ENCODE measurements at places on chromosomes 13 and 19. TPM values are rescaled to one million over a fixed set of nuclear protein-coding genes. Genes with fewer than 3 reads are reported as not detected.

- no peak for DNase-seq
These were observed 12.4 kb upstream of the GRWD1 start for GRCh38 chr19:48433337-48433736.

DNA sequence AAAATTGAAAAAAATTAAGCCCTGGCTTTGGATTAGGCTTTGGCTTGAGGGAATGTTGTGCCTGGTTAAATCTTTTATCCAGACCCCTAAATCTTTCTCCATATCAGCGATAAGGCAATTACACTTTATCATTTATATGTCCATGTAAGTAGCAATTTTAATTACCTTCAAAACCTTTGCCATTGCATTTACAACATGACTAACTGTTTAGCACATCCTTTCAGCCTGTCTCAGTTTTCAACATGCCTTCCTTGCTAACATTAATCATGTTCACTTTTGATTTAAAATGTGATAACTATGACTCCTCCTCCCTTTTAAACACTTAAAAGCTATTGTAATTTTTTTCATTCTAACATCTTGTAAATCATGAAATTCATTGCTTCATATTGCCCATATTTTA lies 583.7 kb downstream of the SLITRK1 start:
- DNase-seq, result no peak

GRCh38 chr13:63880705-63881104 lies 2465.1 kb upstream of the PCDH20 start:
- no peak for DNase-seq

DNA sequence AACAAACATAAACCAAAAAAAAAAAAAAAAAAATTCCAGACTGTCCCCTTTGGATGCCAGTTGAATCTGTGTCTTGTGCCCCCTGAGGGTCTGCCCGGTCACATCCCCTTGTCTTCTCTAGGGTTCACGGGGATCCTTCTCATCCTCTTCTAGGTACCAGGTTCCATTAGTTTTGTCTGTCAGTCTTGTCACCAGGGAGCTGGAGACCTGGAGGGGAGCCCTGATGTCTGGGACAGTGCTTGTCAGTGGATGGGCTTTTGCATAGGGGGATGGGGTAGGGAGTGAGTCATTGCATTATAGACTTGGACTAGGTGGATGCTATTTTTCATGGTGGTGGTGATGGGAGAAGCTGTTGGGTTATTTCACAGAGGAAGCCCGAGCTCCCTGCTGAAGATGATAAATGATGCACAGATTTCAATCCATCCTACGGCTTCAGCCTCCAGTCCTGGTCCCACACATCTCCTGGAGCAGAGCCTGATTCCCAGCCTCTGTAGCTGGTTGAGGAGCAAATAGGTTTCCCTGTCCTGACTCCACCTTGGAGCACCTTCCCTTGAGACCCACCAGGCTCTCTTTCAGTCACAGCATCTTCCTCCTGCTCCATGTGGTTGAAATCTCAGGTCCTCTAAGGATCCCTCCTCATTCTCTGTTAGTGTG lies 26.0 kb downstream of the WTIP start:
- DNase-seq, result no peak

GRCh38 chr13:112113851-112114250 lies 46.9 kb downstream of the SOX1 start:
- DNase-seq, result no peak

DNA sequence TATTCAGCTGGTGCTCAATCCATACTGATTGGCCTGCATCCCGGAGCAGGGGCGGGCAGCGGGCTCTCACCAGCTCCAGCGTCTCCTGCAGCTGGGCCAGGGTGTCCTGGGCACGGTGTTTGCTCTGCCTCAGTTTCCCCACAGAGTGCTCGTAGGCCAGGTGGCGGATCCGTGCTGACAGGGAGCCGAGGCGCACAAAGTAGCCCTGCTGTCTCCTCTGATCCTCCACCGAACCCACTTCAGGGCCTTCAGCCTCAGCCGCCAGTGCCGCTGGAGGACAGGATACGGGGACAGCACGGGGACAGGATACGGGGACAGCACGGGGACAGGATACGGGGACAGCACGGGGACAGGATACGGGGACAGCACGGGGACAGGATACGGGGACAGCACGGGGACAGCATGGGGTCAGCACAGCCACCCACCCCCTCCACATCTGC lies 7.3 kb upstream of the PLIN4 start:
- DNase-seq, result no peak

DNA sequence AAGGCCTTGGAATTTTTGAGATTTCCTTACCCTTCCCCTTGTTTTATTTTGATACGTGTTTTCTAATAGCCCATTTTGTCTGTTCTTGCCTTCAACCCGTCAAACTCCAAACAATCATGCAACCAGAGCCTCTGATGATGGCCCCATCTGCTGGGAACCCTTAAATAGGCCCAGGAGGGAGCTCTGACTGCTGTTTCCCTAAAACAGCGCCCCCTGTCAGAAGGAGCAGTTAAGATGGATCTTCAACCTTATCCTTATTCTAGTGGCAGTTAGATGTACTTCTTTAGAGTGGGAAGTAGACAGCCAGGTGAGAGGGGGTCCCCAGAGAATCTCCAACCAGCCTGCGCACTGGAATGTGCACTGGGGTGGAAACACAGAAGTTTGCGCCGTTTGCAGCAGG lies 1031.0 kb upstream of the PCDH9 start:
- no peak for DNase-seq

GRCh38 chr19:32971012-32971595 lies 654 bp downstream of the CEP89 start:
- no peak for DNase-seq

FAM124A gene
- not detected for total RNA-seq

RPL18A gene
- 4,260 TPM for total RNA-seq

DNA sequence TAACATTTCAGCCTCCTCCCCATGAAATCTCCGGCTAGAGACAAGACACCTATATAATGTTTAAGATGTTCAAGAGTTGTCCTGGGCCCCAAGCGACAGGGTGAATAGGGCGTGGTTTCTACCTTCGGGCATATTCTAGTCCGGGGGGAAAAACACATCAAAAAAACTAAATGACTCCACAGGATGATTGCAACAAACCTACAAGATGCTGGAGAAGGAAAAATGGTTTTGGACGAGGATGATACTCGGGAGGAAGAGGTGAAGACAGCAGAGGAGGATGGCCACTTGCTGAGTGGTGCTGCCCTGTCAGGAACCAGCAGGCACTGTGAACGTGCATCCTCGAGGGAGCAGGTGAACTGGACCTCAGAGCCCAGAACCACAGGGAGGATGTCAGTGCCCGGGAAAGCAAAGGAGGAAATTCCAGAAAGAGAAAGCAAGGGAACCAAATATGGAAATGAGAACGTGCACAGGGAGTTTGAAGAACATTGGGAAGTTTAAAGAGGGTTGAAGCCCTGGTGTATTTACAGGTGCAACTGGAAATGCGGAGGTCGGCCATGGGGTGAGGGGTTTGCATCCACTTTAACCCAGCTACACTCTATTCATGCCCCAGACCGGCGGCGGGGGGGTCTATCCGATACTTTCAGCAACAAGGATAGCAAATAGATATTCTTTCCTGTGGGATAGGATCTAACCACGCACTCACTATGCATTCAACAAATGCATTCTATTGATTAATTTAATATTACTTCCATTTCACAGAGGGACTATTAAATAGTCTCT lies 50.6 kb downstream of the COL4A1 start:
- no peak for DNase-seq

ZNF682 gene
- total RNA-seq, result 12.5 TPM

DNA sequence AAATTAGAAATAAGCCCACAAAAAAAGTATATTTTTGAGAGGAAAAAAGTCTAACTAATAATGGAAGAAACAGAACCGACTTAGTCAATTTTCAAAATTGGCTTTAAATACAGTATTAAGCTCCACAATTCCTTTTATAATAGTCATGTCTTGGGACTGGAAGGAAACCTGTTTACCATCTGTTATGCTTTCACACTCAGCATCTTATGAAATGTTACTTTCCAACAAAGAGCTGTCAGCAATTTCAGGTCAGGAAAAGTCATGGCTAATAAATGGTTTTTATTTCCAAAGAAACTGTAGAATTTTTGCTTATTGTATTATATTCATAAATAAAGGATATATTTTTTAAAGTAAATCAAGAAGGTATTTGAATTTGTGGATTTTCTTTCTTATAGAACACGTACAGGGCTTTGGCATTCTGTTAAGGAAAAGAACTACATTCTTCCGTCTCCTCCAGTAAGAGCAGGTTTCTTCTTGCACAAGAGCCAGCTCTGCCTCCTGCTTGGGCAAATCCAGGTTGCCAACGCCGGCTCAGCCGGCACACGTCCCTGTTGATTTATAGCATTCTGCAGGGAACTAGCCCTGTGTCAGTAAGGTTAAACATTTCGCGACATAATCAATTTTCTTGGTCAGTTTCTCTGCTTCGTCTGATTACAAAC lies 52.9 kb upstream of the GPR12 start:
- no peak for DNase-seq

CLEC11A gene
- 3.3 TPM for total RNA-seq

DNA sequence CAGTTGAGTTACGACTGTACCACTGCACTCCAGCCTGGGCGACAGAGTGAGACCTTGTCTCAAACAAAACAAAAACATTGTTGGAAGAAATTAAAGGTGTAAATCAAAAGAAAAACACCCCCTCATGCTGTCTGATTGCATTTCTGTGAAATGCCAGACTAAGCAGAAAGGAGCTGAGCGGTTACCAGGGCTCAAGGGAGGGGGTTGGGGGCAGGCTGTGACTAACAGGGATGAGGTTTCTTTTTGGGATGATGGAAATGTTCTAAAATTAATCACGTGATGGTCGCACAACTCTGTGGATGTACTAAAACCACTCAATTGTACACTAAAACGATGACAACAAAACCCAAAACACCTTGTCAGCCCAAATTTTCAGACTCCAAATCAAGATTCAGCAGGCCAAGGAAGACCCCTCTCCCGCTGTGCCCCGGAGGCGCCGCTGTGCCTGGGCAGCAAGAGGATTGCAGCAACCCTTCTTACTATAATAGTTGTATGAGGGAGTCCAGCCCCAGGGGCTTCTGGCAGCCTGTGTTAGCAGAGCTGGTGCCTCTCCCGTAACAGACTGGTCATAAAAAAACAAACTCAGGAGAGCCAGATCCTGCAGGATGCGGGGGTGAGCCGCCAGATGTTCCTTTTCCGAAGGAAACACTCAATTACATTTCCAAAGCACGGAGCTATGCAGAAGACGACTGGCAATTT lies 20.9 kb downstream of the CAPS start:
- no peak for DNase-seq

DNA sequence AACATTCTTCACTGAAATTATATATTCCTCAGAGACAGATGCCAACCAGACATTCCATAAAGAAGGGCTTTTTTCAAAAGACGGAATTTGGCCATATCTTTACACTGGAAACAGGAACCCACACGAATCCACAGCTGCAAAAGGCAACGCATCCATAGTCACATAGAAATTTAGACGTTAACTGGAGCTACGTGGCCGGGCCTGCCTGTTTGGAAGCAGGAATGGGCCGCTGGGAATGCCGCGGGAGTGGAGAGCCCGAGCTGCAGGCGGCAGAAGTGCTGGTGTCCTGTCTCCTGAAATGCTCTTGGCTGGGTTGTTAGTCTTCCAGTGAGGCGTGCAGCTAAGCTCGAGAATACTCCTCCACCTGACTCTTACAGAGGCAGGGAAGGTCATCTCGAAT lies 122.2 kb downstream of the KL start:
- no peak for DNase-seq

DNA sequence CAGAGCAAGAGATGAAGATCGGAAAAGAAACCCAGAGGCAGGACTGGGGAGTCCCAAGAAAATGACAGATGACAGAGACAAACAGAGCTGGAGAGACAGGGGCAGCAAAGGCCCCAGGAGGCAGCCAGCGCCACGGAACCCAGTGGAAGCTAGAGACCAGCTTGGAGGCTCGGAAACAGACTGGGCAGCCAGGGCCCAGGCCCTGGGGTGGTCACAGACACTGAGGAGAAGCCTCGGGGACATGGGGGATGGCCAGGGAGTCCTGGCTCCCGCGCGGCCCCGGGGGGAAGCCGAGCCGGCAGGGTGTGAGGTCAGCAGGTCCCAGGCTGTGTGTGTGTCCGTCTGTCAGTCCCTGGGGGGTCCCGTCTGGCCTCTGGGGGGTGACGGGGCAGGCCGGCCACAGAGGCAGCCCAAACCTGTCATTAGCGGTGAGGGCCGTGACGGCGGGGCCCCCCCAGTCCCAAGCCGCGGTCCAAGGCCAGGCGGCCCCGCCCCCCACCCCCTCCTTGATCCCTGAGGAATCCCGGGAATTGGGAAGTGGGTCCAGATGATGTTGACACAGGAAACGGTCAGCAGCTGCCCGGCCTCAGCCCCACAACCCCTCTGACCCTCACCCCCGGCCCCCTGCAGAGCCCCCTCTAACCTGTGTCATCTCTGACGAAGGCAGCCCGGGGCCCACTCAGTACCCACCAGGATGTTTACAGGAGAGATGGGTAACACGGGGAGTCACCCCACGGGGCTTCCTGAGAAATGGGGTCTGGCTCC lies 2.5 kb upstream of the TMEM190 start:
- DNase-seq, result no peak

- no peak for DNase-seq
These were observed 380.8 kb downstream of the KCNRG start for GRCh38 chr13:50396001-50396400.

DNA sequence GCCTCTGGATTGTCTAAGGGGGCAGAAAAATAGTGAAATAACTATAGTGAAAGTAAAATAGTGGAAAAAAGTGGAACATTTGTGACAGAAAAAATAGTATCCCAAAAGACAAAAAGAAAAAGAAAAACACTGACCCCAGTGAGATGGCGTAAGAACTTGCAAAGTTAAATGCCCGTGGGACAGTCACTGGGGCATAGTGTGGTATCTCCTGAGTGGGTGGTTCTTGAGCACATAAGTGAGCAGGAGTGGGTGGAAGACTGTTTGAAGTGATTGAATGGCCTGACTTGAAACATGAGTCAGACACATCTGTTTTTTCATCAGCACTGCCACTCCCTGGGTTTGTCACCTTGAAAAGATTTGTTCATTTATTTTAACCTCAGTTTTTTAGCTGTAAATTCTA lies 2.5 kb downstream of the ZNF430 start:
- no peak for DNase-seq

- DNase-seq, result peak; percentile 25
These were observed 11.1 kb upstream of the SHISA2 start for GRCh38 chr13:26062853-26063444.

GRCh38 chr13:111241862-111242261 lies 78.6 kb upstream of the TEX29 start:
- DNase-seq, result no peak

DNA sequence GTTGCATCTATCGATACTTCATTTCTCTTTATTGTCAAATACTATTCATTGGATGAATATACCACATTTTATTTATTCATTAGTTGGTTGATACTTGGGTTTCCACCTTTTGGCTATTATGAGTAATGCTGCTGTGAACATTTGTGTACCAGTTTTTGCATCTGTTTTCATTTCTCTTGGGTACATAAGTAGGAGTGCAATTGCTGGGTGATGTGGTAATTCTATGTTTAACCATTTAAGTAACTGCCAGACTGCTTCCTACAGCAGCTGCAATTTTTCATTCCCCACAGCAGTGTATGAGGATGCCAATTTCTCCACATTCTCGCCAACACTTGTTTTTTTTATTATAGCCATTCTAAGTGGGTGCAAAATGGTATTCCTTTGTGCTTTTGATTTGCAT lies 2.6 kb downstream of the KCNJ14 start:
- no peak for DNase-seq

PRKD2 gene
- total RNA-seq, result 105 TPM
